Stimulated activated CD8-positive, alpha-beta memory T cell treated with anti-CD3 and anti-CD28 coated beads, Interleukin-7, amount 100 ng/mL, for 24 hours (primary cell): ENCODE measurements at places on chromosomes 11 and 22.
A peak's percentile ranks its signal among the peaks of the same experiment; 100 is the strongest.

GRCh38 chr22:30185549-30185948 lies 61.0 kb downstream of the LIF start:
- DNase-seq: no peak

DNA sequence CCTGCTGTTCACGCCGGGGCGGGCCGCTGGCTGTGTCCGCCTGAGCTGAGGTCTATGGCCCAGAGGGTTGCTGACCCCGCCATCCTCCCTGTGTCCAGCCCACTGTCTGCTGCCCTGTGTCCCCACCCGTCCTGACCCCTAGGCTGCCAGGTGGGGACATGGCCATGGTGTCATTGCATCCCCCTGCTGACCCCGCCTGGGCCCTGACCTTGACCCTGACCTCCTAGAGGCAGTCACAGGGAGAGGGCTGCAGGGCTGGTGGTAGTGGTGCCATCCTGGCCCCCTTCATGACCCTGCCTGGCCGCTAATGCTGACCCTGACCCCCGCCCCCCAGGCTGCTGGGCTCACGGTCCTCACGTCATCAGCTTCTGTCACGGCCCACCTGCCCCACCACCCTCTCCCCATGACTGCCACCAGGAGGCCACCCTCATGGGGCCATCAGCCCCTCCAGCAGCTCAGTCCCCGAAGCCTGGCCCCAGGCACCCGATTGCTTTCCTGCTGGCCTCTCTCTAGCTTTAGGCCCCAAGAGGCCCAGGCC lies 285.9 kb downstream of the BRD1 start:
- DNase-seq: no peak

DNA sequence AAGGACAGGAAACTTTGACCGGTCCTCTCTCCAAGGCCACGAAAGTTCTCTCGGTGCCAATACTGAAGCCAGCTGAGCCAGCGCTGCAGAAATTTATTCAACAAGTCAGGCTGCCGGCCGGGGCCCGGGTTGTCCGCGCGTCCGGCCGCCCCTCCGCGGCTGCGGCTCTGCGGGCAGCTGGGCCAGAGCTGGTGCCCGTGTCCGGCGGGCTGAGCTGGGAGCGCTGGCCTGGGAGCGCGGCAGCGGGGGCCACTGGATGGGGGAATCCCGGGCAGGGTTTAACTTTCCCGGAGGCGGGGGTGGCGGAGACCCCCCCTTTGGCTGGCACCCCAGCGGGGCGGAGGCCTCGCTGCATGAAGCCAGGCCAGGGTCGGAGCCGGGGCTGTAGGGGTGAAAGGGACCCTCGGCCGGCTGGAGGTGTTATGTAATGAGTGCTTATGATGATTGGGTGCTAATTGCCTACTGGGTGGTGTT lies 12.3 kb upstream of the CACNA1I start:
- no peak for DNase-seq

DNA sequence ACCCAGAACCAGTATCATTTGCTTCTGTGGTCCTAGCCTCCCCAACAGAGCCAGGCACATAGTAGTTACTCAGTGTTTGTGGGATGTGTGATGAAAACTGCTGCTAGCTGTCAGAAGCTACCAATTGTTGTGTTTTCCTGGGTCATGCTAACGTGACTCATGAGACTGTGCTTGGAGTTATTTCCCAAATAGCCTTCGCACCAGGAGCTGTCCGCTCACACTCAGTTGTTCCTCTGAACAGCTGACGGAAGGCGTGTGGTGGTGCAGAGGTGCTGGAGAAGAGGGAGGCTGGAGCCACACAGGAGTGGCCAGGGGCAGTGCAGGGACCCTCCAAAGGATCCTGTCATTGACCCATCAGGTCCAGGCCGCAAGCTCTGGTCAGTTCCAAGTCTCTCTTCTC lies 53.9 kb upstream of the TBCEL start:
- DNase-seq: no peak

GRCh38 chr22:23242473-23243001 lies 62.2 kb downstream of the BCR start:
- DNase-seq: no peak

DNA sequence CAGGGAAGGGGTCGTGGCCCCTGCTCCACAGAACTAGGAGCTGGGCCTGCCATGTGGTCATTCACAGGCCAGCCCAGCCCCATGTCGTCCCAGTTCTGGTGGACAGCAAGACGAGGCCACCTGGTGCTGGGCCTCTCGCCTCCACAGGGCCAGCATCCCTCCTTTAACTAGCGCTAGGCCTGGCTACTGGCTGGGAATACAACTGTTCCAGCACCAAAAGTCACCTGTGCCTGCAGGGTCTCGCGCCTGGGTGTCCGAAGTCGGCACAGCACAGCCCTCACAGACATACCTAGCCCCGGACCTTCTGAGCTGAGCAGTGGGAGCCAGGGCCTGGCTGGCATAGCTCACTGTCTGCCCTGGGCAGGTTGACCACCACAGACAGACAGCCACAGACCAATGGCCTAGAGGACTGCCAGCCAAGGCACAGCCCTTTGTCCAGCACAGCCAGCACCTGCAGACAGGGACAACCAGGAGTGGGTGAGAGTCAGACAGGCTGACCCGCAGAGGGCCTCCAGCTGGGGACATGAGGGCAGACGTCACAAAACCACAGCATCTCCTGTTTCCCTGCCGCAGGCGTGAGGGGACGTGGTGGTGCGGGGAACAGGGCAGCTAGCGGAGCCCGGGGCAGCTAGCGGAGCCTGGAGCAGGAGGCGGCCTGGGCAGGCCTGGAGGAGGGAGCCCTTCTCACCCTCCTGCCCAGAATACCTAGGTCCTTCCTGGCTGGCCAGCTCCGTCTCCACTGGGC lies 27.2 kb upstream of the TH start:
- no peak for DNase-seq

- DNase-seq: no peak
Measured at GRCh38 chr11:128840783-128841182, 26.3 kb downstream of the KCNJ1 start.

GRCh38 chr11:77111277-77111676 lies 8.6 kb downstream of the OMP start:
- DNase-seq: no peak

DNA sequence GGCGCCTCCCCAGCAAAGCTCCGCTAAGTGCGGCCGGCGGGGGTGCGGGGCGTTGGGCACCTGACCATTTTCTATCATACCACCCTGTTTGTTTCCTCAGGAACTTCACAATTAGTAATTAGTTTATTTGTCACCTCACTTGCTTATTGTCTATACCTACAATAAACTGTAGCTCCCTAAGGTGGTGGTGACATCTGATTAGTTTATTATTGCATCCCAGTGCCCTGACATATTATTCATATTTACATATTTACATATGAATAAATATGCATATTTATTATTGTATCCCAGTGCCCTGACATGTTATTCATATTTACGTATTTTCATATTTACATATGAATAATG lies 24.7 kb upstream of the SORL1 start:
- no peak for DNase-seq

- no peak for DNase-seq
Measured at GRCh38 chr11:111723595-111723994, 42.6 kb downstream of the PPP2R1B start.

DNA sequence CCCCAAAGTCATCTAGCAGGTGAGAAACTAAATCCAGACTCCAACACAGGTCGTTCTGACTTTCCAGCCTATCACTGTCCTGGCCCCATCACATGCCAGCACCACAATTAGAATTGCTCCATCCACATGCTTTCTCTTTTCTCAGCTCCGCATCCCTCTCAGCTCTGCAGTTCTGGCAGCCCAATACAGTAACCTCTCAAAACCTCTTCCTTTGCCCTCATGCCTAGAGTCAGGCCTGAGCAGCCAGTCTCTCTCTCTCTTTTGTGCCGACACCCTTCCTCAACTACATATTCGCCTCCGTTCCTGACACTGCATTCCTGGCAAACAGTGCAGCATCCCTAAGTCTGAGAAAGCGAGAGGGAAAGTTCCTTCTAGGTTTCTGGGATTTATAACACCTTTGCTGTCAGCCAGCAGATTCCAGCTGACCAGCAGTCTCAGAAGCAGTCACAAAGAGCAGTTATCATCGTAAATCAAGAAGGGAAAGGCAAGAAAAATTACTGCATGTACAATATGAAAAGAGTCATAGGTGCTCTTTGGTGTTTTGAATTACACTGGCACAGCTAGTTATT lies 258.0 kb downstream of the FAT3 start:
- no peak for DNase-seq

DNA sequence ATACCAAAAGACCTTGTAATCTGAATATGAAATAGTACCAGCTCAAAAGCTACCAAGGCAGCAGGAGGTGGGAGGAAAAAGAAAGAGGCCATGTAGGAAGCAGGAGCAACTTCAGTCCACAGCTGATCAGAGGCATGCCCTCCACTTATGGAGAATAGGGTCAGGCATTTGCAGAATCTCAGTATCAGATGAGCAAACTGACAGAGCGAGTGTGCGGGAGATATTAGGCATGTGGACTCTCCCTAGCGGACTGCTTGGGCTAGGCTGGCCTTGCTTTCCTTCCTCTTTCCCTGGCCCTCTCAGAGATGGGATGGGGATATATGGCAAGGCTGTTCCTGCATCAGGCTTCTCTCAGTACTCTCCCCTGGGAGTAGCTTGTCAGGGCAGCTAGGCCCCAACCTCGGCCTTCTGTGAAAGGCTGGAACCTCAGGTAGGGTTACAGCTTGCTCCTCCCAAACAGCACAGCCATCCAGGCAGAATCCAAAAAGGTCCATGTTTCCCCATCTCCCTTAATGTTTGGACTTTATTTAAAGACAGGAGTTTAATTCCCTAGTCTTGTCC lies 37.0 kb downstream of the ETS1 start:
- DNase-seq: no peak

- no peak for DNase-seq
Measured at GRCh38 chr22:26023104-26023775, 146.0 kb upstream of the SEZ6L start.

- DNase-seq: no peak
Measured at GRCh38 chr11:65739022-65739421, 18.4 kb upstream of the RNASEH2C start.

GRCh38 chr22:42437488-42438292 lies 5.5 kb upstream of the NFAM1 start:
- peak; percentile 64 for DNase-seq

- DNase-seq: no peak
Measured at GRCh38 chr11:18324381-18324780, 2.0 kb downstream of the GTF2H1 start.

DNA sequence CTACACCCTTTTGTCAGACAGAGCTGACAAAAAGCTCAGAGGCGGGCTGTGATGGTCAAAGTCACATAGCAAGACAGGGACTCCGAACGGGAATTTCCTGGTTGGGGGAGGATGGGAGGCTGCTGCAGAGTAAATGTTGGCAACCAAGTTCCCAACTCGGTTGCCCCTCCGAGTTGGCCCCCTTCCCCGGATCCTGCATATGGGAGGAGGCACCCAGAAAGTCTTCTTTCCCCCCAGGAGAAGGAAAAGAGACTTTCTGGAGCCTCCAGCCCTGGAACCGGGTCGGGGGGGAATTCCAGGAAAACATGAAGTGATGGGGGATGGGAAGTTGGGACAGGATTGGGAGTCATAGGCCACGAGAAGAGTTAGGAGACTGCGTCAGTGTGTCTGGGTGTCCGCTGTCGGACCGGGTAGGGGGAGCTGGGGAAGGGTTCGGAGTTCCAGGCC lies 614 bp downstream of the SELENOM start:
- no peak for DNase-seq

GRCh38 chr11:110026858-110027626 lies 66.2 kb upstream of the ZC3H12C start:
- no peak for DNase-seq

- no peak for DNase-seq
Measured at GRCh38 chr11:60710482-60710881, 11.1 kb downstream of the MS4A8 start.

GRCh38 chr11:9834291-9834690 lies 170.4 kb downstream of the SWAP70 start:
- no peak for DNase-seq

DNA sequence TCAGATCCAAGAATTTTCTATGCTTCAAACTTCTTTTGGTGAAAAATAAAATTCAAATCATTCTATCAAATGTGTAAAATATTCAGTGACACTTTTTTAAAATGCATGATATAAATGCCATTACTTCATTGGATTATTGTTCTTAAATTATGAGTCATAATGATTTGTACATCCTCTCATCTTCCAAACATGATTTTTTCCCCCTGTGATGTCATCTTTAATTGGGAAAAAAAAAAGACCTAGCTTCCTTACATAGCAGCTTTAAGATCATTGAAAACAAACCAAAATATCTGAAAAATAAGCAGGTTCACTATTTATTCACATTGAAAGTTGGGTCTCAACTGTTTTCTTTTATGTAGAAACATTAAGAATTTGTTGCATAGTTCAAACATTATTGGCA lies 1549.4 kb downstream of the LRRC4C start:
- DNase-seq: no peak

GRCh38 chr11:68617925-68618809 lies 66.2 kb upstream of the GAL start:
- DNase-seq: no peak

DNA sequence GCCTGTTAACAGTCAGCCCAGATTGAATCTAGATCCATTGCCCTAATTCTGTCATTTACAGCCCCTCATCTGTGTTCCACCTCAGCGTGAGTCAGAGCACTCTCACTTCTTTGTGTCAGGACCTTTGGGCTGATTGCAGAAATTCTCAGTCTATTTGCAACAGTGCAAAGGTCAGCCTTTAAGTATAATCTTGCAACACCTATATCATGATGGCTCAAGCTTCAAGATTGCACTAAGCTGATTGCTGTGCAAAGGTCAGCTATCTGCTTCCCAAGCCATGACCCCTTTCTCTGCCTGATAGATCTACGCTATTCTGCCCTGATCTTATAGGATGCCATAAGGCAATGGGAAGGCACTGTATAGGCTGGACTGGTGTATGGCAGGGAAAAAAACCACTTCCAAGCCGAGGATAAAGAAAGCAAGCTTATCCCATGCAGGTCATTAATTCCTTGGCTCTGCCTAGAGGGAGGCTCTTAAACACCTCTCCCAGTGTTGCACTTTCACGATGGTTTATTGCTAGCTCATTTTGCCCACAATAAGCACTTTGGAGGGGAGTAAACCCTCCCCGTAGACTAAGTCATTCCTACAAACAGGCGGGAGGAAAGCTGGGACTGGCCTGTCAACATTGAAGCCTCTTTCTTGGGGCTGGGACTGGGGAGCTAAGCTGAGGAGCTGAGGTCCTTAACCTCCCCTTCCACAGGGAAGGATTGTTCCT lies 100.6 kb downstream of the RRAS2 start:
- no peak for DNase-seq

DNA sequence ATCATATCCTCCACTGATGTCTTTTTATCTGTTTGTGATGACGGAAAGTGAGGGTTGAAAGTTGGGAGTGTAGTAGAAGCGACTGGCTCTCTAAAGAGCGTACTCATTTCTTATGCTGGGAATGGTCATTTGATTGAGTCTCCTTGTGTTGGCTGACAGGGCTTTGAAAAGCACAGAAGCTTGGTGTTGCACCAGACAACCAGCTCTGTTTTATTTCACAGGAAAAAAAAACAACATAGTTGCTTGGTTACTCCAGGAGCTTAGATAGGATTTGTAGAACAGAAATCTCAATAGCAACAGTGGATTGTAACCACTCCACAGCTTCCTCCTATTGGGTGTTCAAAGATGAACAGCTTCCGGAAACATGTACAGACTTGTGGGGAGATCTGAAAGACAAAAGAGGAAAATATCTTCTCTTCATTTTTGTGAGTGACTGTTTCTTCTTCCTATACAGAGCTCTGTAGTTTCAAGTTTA lies 2.7 kb downstream of the RBM14 start:
- DNase-seq: no peak
